Mucosa of descending colon (tissue), 3 donors: ENCODE measurements at places on chromosomes 11 and 22. TPM values are rescaled to one million over a fixed set of nuclear protein-coding genes. Genes with fewer than 3 reads are reported as not detected.
A peak's percentile ranks its signal among the peaks of the same experiment; 100 is the strongest.

DNA sequence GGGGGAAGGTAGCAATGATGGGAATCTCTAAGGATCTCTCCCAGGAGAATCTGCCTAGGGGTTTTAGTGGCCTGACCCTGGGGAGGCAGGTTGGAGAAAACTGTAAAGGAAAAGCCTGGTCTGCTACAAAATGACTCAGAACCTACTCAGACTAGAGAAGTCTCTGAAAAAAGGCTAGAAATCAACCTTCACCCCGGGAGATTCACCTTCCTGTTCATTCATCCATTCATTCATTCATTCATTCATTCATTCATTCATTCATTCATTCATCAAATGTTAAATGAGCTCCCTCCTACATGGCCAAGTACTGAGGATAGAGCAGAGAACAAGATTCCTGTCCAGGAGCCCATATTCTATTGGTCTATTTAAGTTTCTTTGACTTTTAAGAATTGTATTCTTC lies 8.9 kb upstream of the ANKK1 start:
- DNase-seq = no peak

DNA sequence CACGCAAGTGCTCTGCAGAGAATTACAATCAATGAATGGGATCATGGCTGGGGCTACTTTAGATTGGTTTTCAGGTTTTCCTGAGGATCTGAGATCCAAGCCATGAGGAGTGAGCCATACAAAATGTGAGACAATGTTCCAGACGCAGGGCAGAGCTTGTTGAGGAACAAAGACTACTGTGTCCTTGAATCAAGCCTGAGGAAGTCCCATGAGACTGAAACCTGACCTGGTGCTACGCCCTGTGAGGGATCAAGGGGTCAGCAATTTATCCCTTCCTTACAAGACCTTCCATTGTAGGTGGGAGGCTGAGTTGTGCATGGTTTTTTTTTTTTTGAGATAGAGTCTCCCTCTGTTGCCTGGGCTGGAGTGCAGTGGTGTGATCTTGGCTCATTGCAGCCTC lies 2.1 kb downstream of the INCENP start:
- DNase-seq = no peak

GRCh38 chr22:22663861-22664800 lies 19.7 kb downstream of the GGTLC2 start:
- no peak for DNase-seq

- no peak for DNase-seq
Measured at GRCh38 chr11:69010361-69010891, 2.6 kb downstream of the MRGPRF start.

DNA sequence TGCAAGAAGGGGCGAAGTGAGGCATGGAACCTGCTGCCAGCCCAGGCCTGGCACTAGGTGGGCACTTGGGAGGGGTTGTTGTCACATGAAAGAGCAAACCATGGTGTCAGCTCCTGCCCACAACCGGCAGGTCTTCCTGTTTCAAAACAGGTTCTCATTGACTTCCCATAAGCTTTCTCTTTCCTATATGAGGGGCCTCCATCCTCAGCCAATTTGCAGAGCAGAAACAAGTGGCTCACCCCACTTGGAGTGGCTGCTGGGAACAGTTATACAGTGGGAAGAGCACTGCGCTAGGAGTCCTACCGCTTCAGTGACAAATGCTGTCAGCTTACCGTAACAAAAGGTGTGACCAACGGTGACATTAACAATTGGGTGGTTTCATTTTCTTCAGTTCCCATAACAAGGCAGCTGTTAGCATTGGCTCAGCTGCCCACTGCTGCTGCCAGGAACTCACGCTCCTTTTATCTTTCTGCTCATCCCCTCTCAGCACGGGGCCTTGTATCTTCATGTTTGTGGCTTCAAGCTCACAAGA lies 10.2 kb upstream of the SSTR3 start:
- peak; percentile 71 for DNase-seq

DNA sequence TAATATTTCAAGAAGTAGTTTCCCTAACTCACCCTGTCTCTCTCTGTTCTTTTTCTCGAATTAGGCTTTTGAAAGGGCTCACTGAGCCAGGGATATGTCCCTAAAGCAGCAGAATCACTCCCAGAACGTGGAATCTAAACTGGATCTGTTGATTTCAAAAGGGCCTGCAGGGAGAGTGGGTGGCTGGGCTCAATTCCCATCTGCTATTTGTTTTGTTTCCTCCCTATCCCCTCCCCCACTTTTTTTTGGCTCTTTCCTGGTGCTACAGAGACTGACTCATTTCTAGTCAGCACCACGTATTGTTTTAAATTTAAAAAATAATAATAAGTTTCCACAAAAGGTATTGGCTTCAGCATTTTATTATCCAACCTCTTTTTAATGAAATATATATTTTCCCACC lies 961.5 kb downstream of the FAM181B start:
- no peak for DNase-seq

DNA sequence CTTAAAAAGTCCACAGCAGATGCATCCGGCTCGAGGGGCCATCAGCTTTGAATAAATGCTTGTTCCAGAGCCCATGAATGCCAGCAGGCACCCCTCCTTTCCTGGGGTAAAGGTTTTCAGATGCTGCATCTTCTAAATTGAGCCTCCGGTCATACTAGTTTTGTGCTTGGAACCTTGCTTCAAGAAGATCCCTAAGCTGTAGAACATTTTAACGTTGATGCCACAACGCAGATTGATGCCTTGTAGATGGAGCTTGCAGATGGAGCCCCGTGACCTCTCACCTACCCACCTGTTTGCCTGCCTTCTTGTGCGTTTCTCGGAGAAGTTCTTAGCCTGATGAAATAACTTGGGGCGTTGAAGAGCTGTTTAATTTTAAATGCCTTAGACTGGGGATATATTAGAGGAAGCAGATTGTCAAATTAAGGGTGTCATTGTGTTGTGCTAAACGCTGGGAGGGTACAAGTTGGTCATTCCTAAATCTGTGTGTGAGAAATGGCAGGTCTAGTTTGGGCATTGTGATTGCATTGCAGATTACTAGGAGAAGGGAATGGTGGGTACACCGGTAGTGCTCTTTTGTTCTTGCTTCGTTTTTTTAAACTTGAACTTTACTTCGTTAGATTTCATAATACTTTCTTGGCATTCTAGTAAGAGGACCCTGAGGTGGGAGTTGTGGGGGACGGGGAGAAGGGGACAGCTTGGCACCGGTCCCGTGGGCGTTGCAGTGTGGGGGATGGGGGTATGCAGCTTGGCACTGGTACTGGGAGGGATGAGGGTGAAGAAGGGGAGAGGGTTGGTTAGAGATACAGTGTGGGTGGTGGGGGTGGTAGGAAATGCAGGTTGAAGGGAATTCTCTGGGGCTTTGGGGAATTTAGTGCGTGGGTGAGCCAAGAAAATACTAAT lies 1.9 kb downstream of the NEAT1 start:
- DNase-seq = peak; percentile 72

DNA sequence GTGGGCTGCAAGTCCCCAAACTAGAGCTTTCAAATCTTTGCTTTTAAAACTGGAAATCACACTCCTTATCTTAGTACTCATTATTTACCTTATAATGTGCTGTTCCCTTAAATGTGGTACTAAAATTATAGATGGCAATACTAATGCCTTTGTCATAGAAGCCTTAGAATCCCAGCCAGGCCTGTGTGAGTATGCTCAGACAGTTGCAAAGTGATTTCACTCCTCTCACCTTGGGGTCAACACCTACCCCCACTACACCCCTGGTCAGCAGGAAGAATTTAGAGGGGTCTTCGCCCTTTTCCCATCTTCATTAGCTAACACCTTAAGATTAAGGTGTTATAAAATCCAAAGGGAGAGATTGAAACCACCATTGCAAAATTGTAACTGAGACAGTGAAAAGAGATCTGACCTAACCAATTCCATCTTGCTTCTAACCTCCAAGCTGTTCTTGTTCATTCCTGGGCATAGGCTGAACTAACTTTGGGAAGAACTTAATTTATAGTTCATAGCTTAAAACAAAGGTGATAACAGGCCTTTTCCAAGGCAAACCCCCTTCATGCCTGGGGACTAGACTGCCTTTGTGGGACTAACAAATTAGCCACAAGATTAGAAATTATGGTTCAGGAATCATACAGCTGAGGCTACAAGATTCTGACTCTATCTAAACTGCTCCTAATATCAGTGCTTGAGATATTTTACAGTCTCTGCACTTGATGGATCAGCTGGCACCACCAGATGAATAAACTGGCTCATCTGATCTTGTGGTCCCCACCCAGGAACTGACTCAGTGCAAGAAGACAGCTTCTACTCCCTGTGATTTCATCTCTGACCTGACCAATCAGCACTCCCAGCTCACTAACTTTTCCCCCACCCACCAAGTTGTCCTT lies 10.4 kb upstream of the MRPL17 start:
- DNase-seq = no peak

Gene TSG101
- total RNA-seq = 64.9 TPM
